Globus pallidus (tissue), 1 donor: ENCODE measurements at places on chromosomes 2 and 18.
A peak's percentile ranks its signal among the peaks of the same experiment; 100 is the strongest.

DNA sequence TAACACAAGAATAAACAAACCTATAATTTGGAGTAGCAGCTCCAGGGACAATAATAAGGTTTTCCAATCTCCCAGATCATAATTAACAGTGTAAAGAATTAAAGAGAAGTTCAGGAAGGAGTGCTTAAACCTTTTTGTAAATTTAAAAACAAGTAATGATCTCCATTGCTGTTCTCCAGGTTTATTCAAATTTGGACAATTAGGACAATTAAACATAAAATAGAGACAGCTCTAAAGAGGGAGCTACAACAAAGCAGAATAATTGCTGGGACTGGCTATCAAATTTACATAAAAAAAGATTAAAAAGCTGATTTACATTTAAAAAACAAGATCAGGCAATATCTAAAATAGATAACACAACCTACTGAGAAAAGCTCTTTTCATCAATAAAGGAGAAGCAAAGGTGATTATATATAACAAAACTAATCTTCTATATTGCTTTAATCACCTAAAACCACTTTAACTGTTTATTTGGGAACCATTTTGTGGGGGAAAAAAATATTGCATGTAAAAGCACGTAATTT is 80.1 kb upstream of the CREB1 start:
- no peak for DNase-seq

GRCh38 chr2:173412628-173413027 is 58.0 kb downstream of the CDCA7 start:
- DNase-seq = no peak

DNA sequence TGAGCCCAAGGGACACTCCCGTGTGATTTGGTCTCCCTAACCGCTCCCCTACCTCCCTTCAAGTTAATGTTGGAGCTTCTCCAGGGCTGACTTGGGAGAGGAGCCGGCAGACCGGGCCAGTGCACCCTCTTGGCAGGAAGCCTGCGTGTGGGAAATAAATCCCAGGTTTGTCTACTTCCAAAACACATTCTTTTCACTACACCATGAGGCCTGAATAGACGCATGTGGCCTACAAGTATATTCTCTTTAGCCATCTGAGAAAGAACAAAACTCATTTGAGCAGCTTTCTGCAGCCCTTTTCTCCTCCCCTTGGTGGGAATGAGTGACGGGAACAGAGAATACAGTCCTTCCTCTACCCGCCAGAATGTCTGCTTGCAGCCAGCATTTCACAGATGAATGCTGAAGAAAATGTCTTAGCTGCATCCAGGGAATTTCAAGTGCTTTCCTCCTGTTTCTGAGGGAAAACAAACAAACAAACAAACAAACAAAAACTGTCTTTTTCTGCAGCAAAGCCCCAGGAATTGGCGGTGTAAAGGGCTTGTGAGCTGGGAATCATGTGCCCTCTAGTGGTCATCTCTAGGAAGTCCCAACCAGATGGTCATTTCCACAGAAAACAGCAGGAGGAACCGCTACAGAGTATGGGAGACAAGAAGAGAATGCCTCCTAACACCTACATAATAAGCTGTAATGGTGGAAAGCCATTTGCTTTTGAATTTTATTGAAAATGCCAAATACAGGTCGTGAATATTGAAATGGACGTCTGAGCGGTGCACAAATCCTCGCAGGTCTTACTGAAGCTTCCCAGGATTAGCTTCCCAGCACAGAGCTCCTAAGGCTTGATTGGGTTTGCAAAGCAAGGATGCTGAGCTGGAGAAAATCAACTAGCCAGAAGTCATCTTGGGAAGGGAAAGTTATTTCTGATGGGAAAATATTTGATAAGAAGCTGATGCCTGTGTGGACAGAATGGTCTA is 41.2 kb upstream of the DAPL1 start:
- DNase-seq = peak; percentile 83

DNA sequence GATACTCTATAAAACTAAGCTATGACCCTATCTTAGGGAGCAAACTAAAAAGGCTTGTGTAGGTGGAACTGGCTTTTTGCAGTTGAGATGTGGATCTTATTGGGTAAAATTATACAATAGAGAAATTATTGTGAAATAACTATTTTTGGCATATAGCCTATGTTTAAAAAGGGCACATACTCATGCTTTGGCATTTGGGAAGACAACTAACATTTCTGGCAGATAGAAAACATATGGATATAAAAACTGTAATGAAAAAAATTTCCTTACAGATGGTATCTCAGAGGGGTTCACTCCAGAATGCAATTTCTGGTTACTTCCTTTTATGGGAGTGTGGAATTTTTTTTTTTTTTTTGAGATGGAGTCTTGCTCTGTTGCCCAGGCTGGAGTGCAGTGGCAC is 120.1 kb upstream of the CCDC195 start:
- no peak for DNase-seq

- no peak for DNase-seq
These were observed 236.8 kb downstream of the CLIP4 start for GRCh38 chr2:29351916-29352591.

- no peak for DNase-seq
These were observed 33.0 kb upstream of the PHLPP1 start for GRCh38 chr18:62682371-62682770.

DNA sequence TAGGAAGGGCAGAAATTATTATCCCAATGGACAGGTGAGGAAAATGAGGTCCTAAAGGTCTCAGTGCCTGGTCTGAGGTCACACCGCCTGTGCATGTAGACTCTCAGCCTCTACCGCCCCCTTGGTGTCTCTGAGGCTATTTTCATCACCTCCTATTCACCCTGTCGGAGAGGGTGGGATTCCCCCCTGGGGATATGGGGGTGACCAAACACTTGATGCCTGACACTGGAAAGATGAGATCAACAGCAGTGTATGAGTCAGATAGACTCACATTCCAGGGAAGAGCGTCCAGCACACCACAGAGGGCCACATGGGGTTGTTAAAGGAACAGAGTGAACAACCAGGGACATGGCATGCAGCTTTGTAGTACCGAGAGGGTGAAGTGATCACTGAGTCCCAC is 199.7 kb downstream of the SMAD2 start:
- no peak for DNase-seq

DNA sequence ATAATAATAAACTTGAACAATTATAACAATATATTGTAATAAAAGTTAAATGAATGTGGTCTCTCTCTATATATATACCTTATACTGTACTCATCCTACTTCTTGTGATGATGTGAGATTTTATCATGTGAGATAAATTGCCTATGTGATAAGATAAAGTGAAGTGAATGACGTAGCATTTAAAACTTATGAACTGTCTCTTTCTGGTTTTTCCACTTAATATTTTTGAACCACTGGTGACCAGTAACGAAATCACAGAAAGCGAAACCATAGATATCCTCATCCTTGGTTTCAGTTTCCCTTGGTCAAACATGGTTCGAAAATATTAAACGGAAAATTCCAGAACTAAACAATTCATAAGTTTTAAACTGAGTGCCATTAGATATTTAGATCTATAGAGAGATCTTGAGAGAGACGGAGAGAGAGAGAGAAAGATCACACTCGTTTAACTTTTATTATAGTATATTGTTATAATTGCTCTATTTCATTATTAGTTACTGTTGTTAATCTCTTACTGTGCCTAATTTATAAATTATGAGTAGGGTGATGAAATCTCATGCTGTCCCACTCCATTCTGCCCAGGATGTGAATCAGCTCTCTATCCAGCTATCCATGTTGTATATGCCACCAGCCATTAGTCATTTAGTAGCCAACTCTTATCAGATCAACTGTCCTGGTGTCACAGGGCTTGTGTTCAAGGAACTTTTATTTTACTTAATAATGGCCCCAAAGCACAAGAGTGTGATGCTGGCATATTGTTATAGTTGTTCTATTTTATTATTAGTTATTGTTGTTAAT is 156.8 kb downstream of the THADA start:
- no peak for DNase-seq

DNA sequence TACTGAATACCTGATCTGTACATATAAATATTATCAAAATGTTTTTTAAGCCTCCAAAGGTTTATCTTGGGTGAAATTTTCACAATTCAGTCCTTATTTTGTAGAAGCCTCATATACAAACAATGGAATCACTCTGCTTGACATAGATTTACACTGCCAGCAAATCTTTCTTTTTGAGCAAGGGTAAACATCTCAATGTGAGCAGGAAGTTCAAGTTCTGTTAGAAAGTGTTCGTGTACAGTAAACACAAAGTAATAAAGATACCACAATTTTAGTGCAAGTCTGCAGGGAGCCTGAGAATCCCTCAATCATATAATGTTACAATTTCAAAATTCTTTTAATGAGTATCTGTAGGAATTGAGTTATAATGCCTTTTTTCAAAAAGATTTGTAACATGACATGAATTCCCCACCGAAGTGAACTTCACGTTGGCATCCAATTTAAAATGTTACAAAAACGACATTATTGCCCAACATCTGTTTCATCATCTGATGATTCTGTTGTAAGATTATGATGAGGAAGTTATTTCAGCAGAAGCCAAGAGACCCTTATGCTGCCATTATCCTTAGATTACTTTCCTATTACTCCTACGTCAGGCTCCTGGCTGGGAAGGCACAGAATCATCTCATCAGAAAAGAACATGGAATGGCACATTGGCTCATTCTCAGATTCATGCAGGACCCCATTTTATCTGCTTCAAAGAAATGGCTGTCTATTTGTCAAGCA is 283.9 kb upstream of the ACVR2A start:
- DNase-seq = no peak

DNA sequence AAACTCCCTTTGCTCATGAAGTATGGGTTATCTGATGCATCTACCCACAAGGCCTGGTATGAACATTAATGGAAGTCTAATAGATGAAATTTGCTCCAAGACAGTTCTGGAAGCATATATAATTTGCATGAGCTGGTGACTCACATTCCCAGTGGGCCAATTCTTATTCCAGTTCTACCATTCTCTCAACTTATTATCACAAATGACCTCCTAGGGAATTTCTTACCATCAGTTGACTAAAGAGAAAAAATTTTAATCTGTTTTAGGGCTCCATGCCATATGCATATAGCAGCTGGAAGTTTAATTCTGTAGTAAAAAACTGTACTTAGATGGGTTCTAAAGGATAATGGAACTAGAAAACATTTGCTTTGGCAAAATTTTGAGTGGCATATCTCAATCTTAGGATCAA is 165.2 kb upstream of the COL3A1 start:
- no peak for DNase-seq

- no peak for DNase-seq
These were observed 91.9 kb upstream of the RASGRP3 start for GRCh38 chr2:33384599-33384961.

- DNase-seq = no peak
These were observed 41.6 kb downstream of the ZBTB14 start for GRCh38 chr18:5253910-5254309.

DNA sequence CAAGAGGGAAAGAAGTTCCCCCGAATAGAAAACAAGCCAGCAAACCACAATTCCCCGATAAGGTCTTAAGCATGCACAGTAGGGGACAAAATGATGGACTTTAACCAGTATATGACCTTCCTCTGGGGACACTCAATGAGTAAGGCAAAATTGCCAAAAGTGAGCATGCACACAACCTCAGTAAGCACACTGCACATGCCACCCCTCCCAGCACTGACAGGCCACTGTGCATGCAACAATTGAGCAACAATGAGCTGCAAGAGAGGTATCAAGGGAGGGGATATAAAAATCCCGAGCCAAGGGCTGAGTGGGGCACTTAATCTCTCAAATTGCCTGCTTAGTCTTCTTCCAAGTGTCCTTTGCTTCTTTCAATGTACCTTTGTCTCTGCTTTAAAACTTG is 935.8 kb upstream of the SLC39A10 start:
- DNase-seq = no peak

DNA sequence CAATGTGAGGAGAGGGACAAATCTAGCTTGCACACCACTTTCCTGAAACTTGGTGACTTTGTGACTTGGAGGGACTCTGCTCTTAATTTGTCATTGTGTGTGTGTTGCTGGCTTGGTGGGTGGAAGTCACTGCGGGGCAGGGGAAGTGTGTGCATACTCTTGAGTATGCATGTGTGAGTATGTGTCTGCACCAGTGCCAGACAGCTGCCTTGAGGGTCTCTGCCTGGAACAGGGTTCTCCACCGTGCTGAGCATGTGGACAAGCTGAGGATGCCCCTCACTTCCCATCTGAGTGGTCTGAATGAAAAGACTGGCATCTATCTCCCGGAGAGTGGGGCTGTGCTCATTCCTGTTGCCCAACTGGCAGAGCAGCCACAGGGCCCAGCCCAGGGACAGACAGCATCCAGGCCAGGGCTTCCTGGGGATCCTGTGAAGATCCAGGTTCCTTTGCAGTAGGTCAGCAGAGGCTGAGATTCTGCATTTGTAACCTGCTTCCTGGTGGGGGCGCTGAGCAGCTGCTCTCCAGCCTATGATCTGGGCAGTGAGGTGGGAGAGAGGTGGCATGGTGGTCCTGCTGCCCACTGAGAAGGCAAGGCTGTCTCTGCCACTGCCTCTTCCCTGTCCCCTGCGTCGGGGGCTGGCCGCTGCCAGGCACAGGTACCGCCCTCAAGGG is 138.9 kb upstream of the HAAO start:
- DNase-seq = no peak

- no peak for DNase-seq
These were observed 338.3 kb downstream of the DYSF start for GRCh38 chr2:71791501-71792135.

- no peak for DNase-seq
These were observed 8.3 kb downstream of the KCNE4 start for GRCh38 chr2:223060201-223060825.

DNA sequence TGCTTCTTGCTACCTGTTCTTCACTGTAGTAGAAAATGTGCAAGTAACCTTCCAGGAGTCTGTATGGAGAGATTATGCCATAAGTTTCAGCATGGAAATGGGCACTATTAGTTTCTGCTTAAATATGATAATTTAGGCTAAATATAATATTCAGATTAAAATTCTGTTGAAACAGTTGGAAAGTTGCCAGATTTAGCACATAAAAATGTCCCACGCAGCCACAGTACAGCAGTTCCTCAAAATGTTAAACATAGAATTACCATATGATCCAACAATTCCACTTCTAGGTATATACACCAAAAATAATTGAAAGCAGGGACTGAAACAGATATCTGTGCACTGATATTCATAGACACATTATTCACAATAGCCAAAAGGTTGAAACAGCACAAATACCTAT is 121.2 kb downstream of the NRP2 start:
- DNase-seq = no peak

GRCh38 chr2:169415233-169415748 is 53.0 kb upstream of the LRP2 start:
- no peak for DNase-seq

DNA sequence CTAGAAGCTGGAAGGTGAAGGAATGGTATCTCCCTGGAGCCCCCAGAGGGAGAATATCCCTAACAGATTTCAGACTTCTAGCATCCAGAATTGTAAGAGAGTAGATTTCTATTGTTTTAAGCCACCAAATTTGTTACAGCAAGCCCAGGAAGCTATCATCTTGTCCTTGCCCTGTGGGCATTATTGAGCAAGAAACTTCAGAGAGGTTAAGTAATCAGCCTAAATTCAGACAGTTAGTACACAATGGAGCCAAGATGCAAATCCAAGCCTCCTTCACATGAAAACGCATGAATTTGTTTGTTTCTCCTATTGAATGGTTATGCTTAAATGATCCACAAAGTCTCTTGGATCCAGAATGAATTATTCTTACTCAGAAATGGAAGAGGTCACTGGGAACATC is 55.2 kb upstream of the TRIB2 start:
- DNase-seq = no peak
